ENCODE measurements at places on chromosomes 12 and 14.

DNA sequence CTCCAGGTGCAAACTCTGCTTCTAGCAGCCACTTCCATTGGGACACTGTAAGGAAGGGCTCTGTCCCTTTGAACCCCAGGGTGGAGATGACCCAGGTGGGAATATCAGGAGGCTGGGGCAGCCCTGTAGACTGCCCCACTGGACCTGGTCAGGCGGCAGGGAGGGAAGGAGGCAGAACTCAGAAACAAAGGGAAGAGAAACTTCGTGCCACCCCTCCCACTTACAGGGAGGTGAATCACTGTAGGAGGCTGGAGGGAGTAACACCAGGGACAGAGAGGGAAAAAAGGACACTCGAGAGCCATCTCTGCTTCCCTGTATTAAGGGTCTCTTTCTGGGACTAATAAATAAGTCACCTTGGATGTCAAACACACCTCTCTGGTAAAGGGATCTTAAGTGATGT, 37.4 kb downstream of the ISCA2 start:
- no peak for DNase-seq

DNA sequence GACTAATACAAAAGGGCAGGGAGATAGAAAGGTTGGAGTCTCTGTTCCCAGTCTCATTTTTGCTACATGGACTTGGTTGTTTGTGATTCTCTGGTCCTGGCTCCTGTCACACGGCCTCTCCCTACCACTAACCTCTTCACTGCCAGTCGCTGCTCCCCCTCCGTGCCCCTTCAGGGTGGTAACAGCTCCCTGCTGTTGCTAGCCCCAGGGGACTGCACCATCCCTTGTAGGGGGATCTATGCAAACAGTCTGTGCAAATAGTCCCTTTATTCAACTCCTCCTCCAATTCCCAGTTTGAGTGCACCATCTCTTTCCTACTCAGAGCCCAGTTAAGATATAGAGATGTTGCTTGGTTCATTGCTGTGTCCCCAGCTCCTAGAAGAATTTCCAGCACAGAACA, 51.1 kb downstream of the CCDC60 start:
- DNase-seq: no peak

DNA sequence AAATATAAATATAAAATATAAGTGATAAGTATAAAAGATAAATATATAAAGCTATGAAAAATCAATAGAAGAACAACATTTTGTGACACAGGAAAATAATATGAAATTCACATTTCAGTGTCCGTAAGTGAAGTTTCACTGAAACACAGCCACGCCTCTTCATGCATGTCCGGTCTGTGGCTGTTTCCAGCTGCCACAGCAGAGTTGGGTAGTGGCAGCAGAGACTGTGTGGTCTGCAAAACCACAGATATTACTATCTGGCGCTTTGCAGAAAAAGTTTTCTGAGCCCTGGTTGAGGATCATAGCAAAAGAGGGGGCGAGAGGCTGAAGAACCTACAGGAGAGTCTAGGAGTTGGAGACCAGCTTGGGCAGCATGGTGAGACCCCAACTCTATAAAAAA, 780 bp downstream of the SERPINA4 start:
- DNase-seq: no peak

DNA sequence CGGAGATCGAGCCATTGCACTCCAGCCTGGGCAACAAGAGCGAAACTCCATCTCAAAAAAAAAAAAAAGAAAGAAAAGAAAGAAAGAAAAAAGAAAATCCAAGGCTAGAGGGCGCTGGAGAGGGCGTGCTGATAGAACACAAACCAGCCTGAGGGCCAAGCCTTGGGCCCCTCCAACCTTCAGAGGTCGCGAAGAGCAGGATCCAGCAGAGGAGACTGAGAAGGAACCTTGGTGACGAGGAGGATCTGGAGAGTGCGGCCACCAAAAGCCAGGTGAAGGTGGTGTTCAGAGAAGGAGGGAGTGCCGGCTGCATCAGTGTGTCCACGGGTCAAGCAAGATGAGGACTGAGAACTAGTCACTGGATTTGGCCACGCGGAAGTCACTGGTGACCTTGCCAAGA, 4.1 kb upstream of the DYNC1H1 start:
- DNase-seq: peak; percentile 44

DNA sequence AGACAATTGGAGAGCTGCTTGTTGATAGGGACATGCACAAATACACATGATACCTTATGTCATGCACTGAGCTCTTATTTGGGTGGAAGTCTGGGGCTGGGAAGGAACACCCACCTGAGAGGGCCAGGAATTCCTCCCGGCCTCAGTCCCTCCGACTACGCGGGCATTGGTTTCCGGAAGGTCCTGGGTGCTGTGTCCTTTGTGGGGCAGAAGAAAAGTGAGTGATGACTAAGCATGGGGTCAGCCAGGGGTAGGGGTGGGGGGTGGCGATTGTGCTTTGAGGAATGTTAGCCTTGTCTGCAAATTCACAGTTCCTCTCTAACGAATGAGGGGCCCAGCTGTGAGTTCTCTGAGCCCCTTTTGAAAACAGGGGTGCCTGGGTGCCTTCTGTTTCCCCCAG, 798 bp downstream of the CELA1 start:
- DNase-seq: no peak

DNA sequence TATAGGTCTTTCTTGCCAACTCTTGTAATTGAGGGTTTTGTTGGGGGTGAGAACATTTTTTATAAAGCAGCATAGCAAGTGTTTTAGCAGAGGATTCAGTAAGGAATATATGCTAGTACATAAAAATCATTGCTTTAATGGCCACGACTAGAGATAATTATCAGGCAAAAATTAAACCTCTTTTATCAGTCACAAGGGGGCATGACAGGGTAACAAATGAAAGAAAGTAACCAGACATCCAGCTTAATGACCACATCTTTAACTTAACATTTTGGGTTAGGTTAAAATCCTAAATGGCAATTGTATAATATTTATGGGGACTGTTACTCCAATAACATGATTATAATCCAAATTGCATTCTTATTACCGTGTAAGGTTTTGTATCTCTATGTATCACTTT, 119.6 kb downstream of the LRRIQ1 start:
- no peak for DNase-seq

- DNase-seq: no peak
Observed at GRCh38 chr12:111457071-111457470, 51.3 kb downstream of the SH2B3 start.

GRCh38 chr14:38611928-38612327, 356.0 kb upstream of the CLEC14A start:
- no peak for DNase-seq

DNA sequence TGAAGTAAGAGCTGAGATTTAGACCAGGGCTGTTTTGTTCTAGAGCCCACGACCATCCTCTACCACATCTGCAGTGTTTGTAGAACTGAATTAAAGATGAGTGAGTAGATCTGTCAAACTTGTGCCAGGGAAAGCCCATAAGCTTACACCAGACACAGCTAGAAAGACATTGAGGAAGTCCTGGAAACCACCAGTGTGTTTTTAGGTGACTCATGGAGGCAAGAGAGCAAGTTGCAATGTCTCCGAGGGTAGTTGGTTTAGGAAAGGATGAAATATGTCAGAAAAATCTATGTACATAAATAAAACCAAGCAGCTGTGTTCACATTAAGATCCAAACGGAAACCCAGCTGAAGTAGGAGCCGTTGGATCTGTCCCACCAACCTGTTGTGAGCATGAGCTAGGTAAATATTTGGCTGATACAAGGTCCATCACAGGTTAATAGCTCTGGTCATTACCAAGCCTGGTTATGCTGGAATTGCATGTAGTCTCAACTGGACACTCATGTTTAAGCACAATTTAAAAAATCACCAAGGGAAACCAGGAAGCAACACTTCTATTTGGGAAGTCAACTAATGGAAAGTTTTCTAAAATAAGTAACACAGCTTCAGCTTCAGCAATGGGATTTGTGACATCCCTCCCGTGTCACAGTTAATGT, 49.9 kb upstream of the PLEKHG3 start:
- DNase-seq: no peak

DNA sequence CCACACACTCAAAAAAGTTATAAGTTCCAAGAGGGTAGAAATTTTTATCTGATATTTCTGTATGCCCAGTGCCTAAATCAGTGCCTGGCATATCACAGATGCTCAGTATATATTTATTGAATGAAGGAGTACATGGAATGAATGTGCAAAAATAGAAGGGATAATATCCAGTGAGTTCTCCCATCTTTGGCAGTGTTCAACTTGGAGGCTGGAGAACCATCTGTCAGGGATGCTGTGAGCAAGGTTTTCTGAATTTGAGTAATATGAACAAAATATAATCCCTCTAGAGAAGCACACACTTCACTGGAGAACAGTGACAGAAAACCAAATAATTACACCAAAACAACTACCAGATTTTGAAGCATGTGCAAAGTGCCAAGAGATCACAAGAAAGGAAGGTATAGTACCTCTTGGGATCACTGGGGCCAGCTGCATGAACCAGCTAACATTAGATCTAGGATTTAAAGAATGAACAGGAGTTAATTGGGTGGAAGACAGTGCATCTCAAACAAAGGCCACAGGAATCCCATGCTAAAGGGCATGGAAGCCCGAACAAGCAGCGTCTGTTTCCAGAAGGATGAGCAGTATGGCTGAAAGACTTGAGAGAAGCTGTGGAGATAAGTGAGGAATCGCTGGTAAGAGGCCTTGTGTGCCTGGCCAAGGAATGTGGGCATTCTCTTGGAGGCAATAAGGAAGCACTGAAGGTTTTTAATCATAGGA, 11.5 kb downstream of the SLC8A3 start:
- no peak for DNase-seq

GRCh38 chr14:96104469-96105057, 65.4 kb downstream of the C14orf132 start:
- DNase-seq: no peak

DNA sequence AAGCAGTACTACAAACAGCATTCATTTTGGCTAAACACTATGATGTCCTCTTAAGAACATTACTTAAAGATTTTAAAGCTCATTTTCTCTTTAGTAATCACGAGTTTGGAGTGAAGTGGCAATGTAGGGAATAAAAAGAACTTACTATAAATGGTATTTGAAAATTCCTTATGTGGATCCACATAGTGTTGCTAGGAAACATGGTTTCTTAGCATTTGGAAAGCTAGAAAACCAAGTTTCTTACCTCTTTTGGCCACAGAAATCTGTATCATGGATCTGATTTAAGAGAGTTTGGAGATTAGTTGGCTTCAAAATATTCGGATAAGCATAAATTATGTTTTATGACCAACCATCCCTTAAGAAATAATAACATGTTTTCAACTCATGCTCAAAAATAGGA, 337.7 kb upstream of the GARIN6 start:
- DNase-seq: no peak

DNA sequence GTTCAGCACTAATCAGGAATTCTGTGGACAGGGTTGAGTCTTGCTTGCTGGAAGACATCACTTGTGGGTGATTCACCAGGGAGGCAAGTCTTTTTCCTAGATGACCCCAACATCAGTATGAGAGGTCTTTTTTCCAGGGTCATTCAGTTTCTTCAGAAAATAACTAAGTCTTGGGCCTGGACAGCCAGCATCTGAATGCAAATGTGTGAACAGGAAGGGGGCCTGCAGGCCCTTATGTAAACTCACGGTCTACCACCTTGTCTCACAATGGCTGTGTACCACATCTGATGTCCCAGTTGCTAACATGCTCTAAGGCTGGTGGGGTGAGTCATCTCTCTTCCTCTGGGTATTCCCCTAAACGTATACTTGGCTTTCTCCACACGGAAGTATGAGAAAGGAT, 79.2 kb downstream of the HECTD4 start:
- DNase-seq: peak; percentile 44

GRCh38 chr12:120126635-120127005, 10.1 kb upstream of the RAB35 start:
- DNase-seq: peak; percentile 55

DNA sequence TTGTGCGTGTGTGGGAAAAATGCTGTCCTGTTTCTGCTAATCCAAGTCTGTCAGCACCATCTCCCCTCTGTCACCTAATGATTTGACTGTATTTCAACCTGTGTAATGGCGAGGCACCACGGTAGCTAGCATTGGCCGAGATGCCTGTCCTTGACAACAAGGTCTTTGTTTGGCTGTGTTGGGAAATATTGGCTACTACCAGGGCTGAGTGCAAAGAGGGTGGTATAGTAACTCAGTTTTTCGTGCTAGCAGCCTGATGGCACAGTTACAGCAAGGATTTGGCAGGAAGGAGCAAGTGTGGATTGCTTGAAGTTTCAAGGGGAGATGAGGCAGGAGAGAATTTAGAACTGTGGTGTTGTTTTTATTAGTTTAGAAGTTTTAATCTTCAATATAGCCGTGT, 440.3 kb upstream of the RGS6 start:
- DNase-seq: no peak

DNA sequence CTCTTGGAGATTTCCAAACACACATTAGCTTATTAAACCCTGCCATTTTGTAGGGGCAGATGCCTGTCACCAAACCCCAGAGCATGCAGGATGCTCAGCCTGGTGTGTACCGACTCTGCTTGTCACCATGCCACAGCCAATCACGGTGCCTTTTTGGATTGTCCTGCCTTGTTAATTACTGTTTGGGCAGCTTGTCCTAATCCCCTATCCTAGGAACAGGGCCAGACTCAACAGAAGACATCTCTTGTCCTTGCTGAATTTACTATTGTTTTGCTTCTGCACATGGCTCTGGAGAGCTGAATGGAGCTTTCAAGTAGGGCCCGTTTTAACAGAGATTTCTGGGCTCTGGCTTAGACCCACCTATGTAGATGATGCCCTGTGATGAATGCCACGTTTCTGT, 388.5 kb downstream of the AACS start:
- no peak for DNase-seq

GRCh38 chr14:83290447-83290846, 1756.8 kb upstream of the SEL1L start:
- no peak for DNase-seq

DNA sequence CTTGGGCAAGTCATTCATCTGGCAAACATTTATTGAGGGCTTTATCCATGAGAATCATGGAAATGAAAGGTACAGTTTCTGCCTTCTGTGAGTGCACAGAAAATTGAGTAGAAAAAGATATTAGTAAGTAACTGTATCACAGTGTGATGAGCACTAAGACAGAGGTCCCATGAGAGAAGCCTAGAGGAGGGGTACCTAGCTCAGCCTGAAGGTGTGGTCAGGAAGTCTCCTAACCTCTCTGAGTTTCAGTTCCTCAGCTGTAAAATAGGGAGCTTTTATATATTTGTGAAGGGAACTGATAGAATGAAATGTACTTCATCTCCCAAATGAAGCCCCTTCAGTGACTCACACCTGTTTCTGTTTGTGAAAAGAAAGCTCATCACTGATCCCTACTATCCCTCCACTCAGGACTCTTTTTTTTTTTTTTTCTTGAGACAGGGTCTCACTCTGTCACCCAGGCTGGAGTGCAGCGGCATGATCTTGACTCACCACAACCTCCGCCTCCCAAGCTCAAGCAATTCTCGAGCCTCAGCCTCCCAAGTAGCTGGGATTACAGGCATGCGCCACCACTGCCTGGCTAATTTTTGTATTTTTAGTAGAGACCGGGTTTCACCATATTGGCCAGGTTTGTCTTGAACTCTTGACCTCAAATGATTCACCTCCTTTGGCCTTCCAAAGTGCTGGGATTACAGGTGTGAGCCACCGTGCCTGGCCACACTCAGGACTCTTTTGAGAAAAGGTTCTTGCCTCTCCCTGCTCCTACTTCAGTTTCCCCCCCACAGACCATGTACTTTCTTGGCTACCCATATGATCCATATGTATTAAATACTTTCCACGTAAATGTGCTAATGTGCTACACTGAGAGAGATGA, 93.7 kb upstream of the FUT8 start:
- DNase-seq: no peak

All from activated T-cell treated with anti-CD3 and anti-CD28 coated beads, Interleukin-2, amount 50 U/mL, for 48 hours (primary cell).